ENCODE measurements at places on chromosomes 7 and 10. TPM values are rescaled to one million over a fixed set of nuclear protein-coding genes. Genes with fewer than 3 reads are reported as not detected.

Gene HECW1
- total RNA-seq: not detected

Gene CLCN1
- 0.21 TPM for total RNA-seq

Gene CPA4
- total RNA-seq: 31.7 TPM

Gene AKR1C1
- total RNA-seq: 49.7 TPM

Gene RHOBTB1
- 4.8 TPM for total RNA-seq

Gene LBX1
- not detected for total RNA-seq

Gene LIPM
- not detected for total RNA-seq

Gene LRRTM3
- not detected for total RNA-seq

Gene PAPSS2
- 4.2 TPM for total RNA-seq

Gene PNLIPRP2
- not detected for total RNA-seq
